Mesothelial cell of epicardium (in vitro differentiated cells): ENCODE measurements at places on chromosomes 4 and X.

DNA sequence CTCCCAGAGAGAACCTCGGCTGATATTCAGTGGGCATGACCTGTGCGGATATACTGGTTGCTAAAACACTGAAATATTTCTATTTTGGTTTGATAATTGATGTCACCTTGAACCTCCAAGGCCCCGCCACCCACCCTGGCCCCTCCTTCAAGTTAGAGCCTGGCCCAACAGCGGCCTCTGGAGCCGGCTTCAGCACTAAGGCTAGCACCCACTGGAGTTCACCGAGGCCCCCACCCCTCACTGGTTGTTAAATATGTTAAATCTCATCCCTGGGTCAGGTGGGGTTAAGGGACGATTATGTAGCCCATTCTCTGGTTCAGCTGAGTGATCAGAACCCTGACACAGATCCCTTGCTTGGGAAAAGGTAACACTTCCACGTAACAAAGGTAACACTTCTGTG, 24.3 kb downstream of the SEL1L3 start:
- no peak overlapping the region for H3K4me3 ChIP-seq
- no peaks in the 10 kb centered on the region for H3K4me1 ChIP-seq
- H3K36me3 ChIP-seq, result no peaks in the 10 kb centered on the region
- DNase-seq, result no peak
- no peaks in the 10 kb centered on the region for H3K27me3 ChIP-seq
- no peak overlapping the region for H3K27ac ChIP-seq

DNA sequence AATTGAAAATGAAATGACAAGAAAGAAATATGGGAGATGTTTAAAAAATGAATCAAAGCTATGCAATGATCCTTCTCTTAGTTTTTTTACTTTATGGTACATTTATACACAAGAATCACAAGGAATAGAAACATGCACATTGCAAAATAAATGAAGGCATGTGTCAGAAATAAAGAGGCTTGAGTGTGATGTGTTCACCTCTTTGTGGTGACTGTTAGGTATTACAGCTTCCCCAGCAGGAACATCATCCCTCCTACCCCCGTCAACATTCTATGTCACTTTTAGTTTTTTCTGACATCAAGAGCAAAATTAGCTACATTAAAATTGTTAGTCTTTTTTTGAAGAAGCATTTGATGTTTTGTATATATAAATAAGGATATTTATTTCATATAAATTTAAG, 214.8 kb downstream of the SLC4A4 start:
- H3K27ac ChIP-seq, result no peak overlapping the region
- H3K4me1 ChIP-seq, result peaks cover 23% of the 10 kb centered on the region
- H3K36me3 ChIP-seq, result no peaks in the 10 kb centered on the region
- DNase-seq, result no peak
- H3K27me3 ChIP-seq, result no peaks in the 10 kb centered on the region
- no peak overlapping the region for H3K4me3 ChIP-seq

DNA sequence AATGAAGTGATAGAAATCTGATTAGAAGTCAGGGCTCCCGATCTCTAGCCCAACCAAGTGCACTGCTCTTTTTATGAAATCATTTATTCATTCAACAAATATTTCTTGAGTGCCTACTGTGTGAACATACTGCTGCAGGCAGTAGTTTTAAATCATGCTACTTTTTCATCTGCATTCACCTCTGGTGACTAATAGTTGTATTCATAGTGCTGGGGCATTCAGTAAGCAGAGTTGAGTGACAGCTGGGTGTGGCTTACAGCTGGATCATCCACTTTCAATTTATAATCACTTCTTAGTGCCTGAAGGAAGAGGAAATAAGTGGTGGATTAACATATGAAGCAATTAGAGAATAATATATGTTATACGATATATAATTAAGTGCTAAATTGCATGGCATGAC, 94.1 kb upstream of the HPRT1 start:
- H3K36me3 ChIP-seq, result no peaks in the 10 kb centered on the region
- no peak overlapping the region for H3K4me3 ChIP-seq
- H3K27ac ChIP-seq, result no peak overlapping the region
- no peaks in the 10 kb centered on the region for H3K4me1 ChIP-seq
- DNase-seq, result no peak

- H3K4me1 ChIP-seq, result no peaks in the 10 kb centered on the region
- no peak for DNase-seq
- no peak overlapping the region for H3K27ac ChIP-seq
- no peaks in the 10 kb centered on the region for H3K27me3 ChIP-seq
- H3K36me3 ChIP-seq, result peaks cover 39% of the 10 kb centered on the region
Observed at GRCh38 chr4:67499799-67500198, 45.5 kb downstream of the CENPC start.

- H3K27me3 ChIP-seq, result peaks cover 7% of the 10 kb centered on the region
- no peak overlapping the region for H3K4me3 ChIP-seq
- H3K4me1 ChIP-seq, result no peaks in the 10 kb centered on the region
- H3K27ac ChIP-seq, result no peak overlapping the region
Observed at GRCh38 chr4:24675721-24676389, 91.5 kb upstream of the DHX15 start.

- H3K36me3 ChIP-seq, result no peaks in the 10 kb centered on the region
- no peak overlapping the region for H3K27ac ChIP-seq
- H3K4me1 ChIP-seq, result peaks cover 37% of the 10 kb centered on the region
- no peak for DNase-seq
- H3K27me3 ChIP-seq, result peaks cover 14% of the 10 kb centered on the region
- H3K4me3 ChIP-seq, result no peak overlapping the region
Observed at GRCh38 chr4:20249333-20249732, 2.4 kb upstream of the SLIT2 start.

DNA sequence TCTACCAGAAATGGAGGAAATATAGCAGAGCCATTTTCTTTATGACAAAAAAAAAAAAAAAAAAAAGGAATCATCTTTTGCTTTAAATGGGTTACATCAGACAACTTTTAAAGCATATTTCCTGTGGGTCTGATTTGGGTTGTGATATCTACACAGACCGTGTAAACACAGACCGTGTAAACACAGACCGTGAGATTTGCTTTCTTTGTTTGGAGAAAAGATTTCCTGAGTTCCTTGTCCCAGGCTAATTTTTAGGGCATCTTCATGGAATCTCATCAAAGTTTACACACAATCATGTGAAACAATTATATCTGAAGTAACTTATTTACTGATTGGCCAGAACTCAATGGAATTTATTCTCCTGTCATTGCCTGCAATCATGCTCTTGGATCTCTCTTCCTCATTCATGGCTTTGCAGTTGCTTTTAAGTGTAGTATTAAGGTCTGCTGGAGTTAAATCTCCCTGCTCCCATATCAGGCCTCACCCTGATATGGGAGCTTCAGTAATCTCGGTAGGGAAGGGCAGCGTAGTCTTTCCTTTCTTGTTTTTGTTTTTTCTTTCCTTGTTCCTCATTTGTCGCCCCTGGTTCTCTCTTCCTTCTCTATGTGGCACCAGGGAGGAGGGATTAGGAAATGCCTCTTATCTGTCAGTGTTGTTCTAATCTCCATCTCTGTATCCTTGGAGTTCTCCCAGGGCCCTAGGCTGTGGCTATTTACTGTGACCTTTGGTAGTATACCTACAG, 248.6 kb upstream of the JADE1 start:
- no peaks in the 10 kb centered on the region for H3K27me3 ChIP-seq
- peak overlapping the region; percentile 25 for H3K27ac ChIP-seq
- no peaks in the 10 kb centered on the region for H3K36me3 ChIP-seq

GRCh38 chr4:124318292-124318691, 394.2 kb downstream of the ANKRD50 start:
- H3K4me3 ChIP-seq, result no peak overlapping the region
- no peak overlapping the region for H3K27ac ChIP-seq
- H3K36me3 ChIP-seq, result no peaks in the 10 kb centered on the region
- H3K4me1 ChIP-seq, result peaks cover 8% of the 10 kb centered on the region
- no peaks in the 10 kb centered on the region for H3K27me3 ChIP-seq

- no peak for DNase-seq
- H3K4me3 ChIP-seq, result no peak overlapping the region
- peaks cover 9% of the 10 kb centered on the region for H3K36me3 ChIP-seq
- peaks cover 13% of the 10 kb centered on the region for H3K4me1 ChIP-seq
- H3K27me3 ChIP-seq, result no peaks in the 10 kb centered on the region
- no peak overlapping the region for H3K27ac ChIP-seq
Observed at GRCh38 chrX:154404625-154405192, 4.3 kb downstream of the DNASE1L1 start.

DNA sequence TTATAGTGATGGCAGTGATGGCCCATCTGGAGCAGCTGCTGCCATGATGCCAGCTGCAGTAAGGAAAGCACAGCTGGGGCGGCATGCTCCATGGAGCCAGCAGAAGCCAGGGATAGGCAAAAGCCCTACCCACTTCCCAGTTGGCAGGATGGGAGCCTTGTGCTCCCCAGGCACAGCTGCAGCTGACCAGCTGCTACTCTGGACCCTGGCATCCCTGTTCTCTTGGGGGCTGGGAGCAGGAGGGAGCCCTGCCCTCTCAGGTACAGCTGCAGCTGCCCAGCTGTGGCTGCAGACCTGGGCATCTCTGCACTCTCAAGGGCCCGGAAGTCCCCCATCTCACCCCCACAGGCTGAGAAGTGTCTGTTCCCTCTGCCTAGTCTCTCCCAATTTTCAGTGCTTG, 531.9 kb downstream of the PCDH18 start:
- no peak overlapping the region for H3K4me3 ChIP-seq
- H3K4me1 ChIP-seq, result no peaks in the 10 kb centered on the region
- no peaks in the 10 kb centered on the region for H3K36me3 ChIP-seq
- H3K27me3 ChIP-seq, result no peaks in the 10 kb centered on the region
- DNase-seq, result no peak
- H3K27ac ChIP-seq, result no peak overlapping the region

DNA sequence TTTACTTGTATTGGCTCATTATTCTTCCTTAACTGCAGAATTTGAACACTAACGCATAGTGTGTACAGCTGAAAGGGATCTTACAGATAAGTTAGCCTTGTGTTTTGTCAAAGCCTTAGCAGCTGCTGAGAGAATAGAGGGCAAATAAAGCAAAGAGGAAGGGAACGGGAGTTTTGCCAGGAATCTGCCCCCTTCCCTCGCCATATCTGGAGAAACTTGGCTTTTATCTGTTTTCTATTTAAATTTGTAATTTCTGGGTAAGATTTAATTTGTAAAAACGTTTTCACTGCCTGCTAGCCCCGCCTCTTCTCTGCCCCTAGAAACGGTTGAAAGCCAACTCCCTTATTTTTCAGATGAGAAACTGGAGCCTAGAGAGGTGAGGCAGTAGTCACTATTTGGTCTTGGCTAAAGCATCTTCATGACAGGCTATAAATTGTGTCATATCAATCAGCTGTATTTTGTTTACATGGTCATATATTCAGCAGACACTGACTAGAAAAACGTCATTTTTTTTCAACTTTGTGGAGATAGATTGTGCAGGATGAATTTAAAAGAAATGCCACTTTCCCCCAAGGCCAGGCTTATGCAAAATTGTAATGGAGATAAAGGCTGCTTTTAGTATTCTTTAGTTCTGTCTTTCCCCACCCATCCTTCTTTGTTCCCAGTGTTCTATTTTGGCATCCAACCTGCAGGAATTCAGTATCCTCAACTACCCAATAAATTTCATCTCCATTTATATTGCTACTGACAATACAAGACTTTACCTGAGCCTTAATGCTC, 319.4 kb downstream of the SH2D1A start:
- no peak for DNase-seq
- H3K4me3 ChIP-seq, result no peak overlapping the region
- H3K27me3 ChIP-seq, result no peaks in the 10 kb centered on the region
- H3K4me1 ChIP-seq, result peaks cover 9% of the 10 kb centered on the region
- H3K36me3 ChIP-seq, result no peaks in the 10 kb centered on the region

GRCh38 chr4:121796283-121796682, 4.8 kb upstream of the EXOSC9 start:
- no peak overlapping the region for H3K27ac ChIP-seq
- peaks cover 18% of the 10 kb centered on the region for H3K4me1 ChIP-seq
- DNase-seq, result no peak
- no peak overlapping the region for H3K4me3 ChIP-seq
- peaks cover 18% of the 10 kb centered on the region for H3K27me3 ChIP-seq

GRCh38 chrX:7235071-7235470, 87.1 kb upstream of the PUDP start:
- H3K4me3 ChIP-seq, result no peak overlapping the region
- H3K36me3 ChIP-seq, result no peaks in the 10 kb centered on the region
- no peak overlapping the region for H3K27ac ChIP-seq
- H3K4me1 ChIP-seq, result peaks cover 9% of the 10 kb centered on the region
- no peaks in the 10 kb centered on the region for H3K27me3 ChIP-seq

GRCh38 chr4:114163051-114163450, 183.6 kb upstream of the ARSJ start:
- DNase-seq, result no peak
- H3K27me3 ChIP-seq, result no peaks in the 10 kb centered on the region
- H3K27ac ChIP-seq, result no peak overlapping the region

DNA sequence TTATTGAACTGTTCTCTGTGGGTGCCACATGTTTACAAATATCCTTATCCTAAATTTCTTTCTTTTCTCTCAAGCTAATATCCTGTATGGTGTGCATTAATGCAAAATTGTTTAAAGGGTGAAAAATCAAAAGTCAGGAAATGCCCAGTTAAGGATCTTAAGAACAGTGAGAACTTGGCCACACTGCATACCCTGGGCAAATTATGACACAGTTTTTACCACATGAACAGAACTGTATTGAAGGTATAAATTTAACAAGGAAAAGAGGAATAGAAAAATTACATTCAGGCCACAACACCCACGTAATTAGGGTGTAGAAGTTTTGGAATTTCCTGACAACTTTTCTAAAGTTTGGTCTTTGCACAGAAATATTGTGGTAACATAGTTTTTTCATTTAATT, 94.4 kb upstream of the HCCS start:
- no peaks in the 10 kb centered on the region for H3K27me3 ChIP-seq
- no peak for DNase-seq

DNA sequence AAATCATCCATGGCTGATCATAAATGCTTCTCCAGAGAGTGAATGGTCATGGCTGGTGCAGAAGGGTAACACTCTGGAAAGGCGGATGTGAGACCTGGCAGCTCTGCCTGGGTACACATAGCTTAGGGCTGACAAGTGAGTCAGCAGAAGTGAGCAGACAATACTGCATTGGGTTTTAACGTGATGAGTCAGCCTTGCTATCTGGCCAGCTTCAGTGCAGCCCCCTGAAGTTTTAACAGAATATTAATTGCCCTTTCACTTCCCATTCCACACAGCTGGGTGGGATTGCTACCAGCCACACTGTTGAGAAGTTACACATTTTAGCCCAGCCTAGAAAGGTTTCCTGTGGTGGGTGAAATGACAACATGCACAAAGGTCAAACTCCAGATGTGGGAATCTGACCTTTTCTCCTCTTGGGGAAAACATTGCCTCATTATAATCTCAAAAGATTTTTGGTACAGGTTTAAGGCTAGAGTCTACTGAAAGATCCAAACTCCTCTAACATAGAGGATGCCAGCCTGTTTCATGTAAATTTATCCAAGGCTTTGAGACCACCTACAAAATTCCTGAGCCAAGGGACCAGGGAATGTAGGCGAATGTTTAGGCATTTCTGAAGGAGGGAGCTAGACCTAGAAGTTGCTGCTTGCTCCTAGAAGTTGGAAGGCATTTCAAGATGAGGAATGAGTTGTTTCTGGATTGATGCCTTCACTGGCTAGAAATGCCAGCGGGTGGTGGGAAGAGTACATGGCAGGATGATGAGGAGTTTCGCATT, 230.3 kb upstream of the PGRMC2 start:
- no peak for DNase-seq
- peak overlapping the region; percentile 57 for H3K27ac ChIP-seq
- no peaks in the 10 kb centered on the region for H3K27me3 ChIP-seq
- peaks cover 3% of the 10 kb centered on the region for H3K36me3 ChIP-seq
- no peak overlapping the region for H3K4me3 ChIP-seq
